ENCODE measurements at places on chromosomes 3 and 15.

GRCh38 chr15:79035814-79036213 lies 54.8 kb downstream of the RASGRF1 start:
- DNase-seq, result no peak

DNA sequence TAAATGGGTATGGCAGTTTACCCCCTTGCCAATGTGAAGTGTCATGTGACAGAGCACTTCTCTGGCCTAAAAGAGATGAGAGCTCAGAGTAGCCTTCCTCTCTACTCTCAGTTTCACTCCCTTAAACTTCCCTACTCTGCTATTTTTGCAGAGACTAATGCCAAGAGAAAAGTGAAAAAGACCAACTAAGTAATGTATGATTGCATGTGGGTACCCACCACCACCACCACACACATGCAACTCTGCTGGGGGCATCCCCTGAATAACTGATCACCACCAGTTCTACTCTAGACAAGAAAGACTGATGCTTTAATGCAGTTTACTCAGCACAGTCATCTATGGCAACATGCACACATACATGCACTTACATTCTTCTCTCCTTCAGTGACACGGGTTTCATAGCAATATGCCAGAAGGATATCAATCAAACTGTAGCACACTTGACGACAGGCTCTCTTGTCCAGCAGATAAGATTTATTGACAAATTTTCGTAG lies 31.3 kb downstream of the SHQ1 start:
- DNase-seq, result no peak

DNA sequence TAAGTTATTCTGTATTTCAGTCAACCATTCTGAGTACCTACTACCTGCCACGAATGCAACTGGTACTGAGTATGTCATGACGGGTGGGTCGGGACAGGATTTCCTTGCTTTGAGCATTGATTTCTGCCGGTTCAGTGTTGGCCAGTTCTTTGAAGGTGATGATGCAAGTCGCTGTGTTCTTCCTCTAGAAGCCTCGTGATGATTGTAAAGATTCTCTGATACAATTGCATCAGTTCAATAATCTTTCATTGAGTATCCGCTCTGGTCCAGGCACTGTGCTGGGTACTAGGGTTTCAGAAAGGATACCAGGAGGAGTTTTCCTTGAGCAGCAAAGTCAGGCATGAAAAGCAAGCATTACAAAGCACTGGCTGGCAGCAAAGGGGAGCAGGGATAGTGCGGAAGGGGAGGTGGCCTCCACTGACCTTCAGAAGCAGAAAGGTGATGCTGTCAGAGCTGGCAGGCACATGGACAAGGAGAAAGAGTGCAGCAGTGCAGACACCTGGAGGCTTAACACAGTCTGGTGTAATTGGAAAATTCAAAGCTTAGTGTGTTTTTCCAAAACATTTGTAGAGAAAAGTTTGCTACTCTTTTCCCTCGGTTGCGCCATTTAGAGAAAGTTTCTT lies 100.1 kb downstream of the RPL39L start:
- DNase-seq, result no peak

DNA sequence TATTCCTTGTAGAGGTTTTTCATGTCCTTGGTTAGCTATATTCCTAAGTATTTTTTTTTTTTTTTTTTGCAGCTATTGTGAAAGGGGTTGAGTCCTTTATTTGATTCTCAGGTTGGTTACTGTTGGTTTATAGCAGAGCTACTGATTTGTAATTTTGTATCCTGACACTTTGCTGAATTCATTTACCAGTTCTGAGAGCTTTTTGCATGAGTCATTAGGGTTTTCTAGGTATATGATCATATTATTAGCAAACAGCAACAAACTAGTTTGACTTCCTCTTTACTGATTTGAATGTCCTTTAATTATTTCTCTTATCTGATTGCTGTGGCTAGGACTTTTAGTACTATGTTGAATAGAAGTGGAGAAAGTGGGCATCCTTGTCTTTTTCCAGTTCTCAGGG lies 737.4 kb downstream of the ZNF385D start:
- DNase-seq, result peak; percentile 74

DNA sequence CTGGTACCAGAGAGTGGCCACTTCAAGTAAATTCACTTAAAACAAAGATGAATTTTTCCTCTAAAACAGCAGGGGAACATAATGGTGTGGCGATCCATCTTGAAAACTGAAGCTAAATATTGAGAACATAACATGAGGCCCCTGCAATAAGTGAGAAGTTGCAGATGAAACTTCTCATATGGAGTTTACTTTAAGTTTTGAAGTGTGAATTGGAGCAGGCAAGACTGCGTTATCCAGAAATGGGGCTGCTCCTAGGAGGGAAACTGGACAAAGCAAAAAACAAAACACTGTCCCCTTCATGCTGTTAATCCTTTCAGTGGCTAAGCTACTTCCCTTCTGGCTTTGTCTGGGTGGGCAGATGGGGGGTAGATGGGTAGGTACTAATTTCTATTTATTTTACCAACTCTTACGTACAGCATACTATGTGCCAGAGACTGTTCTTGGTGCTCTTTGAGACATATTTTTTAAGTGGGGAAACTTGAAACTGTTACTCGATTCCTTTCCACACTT lies 172.8 kb downstream of the TAFA4 start:
- no peak for DNase-seq

DNA sequence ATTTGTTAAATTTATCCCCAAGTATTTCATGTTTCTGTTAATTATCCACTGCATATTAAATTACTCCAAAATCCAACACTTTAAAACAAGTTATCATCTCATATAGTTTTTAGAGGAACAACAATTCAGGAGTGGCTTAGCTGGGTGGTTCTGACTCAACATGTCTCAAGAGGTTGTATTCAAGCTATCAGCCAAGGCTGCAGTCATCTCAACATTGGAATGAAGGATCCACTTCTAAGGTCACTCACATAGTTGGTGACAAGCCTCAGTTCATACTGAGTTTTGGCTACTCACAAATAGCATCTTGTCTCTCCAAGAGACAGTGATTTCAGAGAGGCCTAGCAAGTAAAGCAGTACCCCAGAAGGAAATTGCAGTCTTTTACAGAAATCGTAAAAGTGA lies 134.7 kb downstream of the NR2E3 start:
- DNase-seq, result peak; percentile 13

DNA sequence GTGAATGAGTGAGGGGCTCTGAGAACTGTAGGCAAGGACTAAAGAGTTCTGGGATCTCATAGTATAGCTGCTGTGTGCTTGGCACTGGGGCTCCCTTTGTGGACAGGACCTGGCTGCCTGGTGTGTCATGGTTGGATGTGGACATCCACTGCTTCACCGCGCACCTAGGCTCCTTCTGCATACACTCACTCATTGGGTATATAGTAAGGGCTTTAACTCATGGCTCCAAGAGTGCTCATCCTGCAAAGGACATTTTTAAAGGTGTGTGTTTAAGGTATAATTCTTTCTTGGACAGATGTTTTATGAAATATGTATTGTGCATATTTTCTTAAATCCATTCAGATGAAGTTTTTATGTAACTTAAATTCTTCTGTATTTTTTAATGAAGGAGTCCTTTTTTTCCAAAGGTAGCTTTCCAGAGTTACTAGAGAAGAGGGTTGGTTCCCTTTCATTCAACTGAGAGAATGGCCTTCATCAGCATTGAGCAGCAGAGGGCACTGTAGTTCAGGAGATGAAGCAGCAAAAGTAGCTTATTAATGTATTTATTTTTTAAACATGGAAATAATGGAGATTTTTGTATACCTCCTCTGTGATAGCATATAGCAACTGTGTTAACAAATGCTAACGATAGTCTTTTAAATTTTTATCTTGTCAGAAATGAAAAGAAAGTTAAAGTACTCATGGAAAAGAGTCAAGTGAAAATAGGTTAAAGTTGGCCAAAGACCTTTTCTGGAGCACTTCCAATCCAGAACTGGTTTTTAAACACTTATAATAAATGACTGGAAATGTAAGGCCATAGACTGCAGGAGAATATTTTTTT lies 25.2 kb downstream of the OXNAD1 start:
- DNase-seq, result peak; percentile 62

- no peak for DNase-seq
Measured at GRCh38 chr15:91552555-91552954, 301.0 kb upstream of the SLCO3A1 start.

GRCh38 chr3:159829056-159829455 lies 159.6 kb upstream of the IL12A start:
- no peak for DNase-seq

GRCh38 chr15:80618685-80619400 lies 76.3 kb upstream of the ABHD17C start:
- peak; percentile 14 for DNase-seq

DNA sequence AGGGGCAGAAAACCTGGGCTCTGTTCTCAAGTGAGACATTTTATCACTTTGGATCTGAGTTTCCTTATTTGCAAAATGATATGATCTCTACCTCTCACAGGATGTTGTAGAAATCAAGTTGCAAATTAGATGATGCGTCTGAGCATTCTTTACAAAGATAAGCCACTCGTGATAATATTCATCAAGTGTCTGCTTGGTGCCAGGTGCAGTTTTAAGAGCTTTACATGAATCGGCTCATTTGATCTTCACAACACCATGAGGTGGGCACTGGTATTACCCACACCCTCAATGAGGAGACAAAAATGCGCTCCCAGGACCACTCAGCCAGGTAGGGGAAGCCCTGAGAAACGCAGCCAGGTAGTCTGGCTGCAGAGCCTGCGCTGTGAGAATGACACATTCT lies 59.1 kb upstream of the CA12 start:
- no peak for DNase-seq

DNA sequence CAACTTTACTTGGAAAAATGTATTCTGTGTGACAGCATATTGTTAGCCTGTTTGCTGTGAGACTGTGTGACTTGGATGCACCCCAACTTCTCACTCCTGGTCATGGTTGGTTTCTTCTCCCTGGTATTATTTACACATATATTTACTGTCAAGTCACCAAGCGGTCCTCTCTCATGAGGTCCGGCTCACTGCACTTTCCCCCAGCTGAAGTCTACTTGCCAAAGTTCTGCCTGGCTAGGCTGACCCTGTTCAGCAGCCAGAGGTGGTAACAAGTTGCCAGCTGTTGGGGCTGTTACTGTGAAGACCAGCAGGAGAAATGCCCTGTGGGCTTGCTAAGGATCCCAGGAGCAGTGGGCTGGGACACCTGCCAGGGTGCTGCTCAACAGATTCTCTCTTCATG lies 337.5 kb downstream of the MFSD1 start:
- DNase-seq, result no peak

- no peak for DNase-seq
Measured at GRCh38 chr15:40092256-40092978, 16.3 kb downstream of the BMF start.

DNA sequence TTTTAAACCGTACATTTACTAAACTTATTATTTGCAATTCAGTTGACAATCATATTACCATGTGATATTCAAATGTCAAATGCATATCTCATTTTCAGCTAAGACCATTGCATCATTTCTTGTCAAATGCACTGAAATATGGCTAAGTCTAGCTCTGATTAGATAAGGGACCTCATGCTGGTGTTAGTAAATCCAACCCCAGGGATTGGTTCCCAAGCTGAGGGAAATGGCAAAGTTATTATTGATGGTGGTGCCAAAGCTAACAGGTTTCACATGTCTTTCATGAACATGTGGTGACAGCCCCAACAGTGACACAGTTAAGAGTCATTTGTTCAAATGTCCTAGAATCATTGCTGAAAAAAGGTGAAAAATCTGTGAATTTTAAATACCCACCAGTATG lies 641.1 kb downstream of the MECOM start:
- DNase-seq, result no peak

DNA sequence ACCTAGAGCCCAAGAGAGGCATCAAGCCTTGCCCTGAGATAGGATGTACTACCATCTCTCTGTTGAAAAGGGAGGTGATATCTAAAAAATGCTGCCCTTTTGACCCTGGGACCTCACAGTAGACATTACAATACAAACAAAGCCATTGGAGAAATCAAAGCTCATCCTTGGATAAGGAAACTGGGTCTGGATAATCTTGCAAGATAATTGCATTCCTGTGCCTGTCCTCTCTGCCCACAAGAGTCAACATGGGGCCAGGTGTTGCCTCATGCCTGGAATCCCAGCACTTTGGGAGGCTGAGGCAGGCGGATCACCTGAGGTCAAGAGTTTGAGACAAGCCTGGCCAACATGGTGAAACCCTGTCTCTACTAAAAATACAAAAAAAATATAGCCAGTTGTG lies 57.3 kb upstream of the DLG1 start:
- no peak for DNase-seq

DNA sequence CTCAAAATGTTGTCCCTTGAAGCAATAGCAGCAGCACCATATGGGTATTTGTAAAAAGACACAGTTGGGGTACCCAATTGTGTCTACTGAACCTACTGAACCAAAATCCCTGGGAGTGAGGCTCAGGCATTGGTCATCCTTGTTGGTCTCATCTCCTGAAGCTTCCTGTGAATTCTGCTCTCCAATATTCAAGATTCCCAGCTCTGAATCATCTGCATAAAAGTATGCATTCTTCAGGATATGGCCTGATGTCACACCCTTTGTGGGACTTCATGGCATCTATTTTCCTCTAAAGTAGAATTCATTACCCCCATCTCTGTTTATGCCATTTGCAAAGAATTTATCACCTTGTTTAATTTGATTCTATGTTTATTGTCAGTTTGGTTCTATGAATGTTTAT lies 13.3 kb upstream of the PTX3 start:
- no peak for DNase-seq

DNA sequence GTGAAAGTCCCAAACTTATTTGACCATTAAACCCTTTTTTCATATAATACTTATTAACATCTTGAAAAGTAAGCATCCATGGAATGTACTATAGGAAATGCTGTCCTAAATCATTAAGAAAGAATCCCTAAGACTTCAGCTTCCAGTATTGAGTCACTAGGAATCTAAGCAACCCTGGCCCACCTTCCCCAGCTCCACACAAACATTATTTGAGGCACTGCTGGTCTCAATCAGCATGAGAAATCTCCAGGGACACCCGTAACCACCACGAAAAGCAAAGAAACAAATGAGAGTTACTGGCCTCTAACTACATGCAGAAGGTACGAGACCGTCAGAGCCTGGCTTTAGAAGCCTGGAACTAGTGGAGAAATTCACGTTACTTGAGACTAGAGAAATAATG lies 68.2 kb downstream of the POLQ start:
- DNase-seq, result no peak

GRCh38 chr15:90268415-90268814 lies 2.9 kb downstream of the NGRN start:
- DNase-seq, result no peak

GRCh38 chr15:69697916-69698315 lies 245.3 kb downstream of the RPLP1 start:
- no peak for DNase-seq

GRCh38 chr3:114481113-114481512 lies 187.3 kb downstream of the TIGIT start:
- DNase-seq, result no peak

DNA sequence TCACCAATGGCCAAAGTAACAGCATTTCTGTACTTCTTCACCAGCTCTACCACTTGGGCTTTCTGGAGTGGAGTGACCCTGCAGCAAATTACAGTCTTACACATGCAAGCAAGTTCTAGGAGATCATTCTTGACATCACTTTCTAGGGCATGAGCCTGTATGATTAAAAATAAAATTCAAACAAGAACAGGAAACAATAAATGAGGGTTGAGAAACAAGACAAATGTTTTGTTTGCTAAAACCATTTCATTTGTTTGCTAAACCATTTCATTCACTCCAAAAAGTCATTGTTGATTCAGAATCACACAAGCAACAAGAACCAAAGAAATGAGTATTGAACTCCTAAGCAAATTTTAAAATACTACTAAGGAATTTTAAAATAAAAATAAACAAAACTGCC lies 220.9 kb downstream of the ATP8B4 start:
- DNase-seq, result no peak

- DNase-seq, result no peak
Measured at GRCh38 chr15:68303134-68303533, 25.6 kb downstream of the FEM1B start.

GRCh38 chr3:133943639-133944141 lies 48.0 kb upstream of the RAB6B start:
- peak; percentile 88 for DNase-seq

- no peak for DNase-seq
Measured at GRCh38 chr3:120503727-120504616, 53.2 kb upstream of the FSTL1 start.
